ENCODE measurements at places on chromosomes 5 and 9.

DNA sequence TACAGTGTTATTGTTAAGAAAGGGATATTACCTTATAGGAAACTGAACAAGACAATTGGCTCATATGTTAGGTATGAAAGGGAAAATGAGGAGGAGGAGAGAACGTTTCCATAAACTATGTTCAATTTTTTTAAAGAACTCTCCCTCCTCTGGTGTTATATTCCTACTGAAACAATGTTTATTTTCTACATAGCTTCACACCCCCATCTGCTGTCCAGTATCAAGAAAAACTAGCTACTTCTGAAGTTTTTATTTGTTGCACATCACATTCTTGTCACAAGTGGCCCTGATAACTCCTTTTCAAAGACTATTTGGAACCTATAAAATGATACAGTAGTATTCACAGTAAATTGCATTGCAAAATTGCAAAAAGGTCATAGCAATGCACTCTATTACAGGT, 223.4 kb upstream of the FAM174A start:
- DNase-seq: no peak

DNA sequence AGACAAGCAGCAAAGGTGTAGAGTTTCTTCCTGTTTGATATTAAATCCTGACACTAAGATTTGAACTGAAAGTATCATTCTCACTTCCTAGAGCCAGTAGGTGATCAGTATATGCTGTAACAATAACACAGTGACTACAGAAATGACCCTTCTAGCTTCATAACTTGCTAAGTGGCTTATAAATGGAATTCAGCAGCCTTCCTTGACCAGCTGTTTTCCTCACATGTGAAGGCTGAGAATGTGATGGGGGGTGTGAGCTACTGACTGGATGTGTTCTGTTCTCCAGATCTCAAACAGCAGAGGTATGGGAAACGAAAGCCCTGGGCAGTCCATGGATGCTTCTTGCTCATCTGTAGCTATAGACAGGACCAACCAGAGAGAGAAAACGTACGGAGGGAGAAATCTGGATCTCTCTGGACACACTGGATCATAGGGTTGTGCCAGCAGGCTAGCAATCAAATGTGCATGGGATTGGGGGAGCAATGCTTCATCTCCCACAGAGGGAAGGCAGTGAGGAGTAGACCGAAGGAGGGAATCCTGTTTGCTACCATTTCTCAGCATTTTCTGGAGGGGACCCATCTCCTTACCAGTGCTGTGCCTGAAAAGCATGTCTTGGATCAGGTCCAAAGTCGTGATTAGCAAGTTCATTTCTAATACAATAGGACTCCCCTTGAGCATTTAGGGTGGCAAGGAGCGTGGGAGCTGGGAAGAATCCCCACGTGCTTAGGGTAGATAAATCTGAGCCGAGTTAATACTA, 39.4 kb downstream of the TNFAIP8 start:
- no peak for DNase-seq

DNA sequence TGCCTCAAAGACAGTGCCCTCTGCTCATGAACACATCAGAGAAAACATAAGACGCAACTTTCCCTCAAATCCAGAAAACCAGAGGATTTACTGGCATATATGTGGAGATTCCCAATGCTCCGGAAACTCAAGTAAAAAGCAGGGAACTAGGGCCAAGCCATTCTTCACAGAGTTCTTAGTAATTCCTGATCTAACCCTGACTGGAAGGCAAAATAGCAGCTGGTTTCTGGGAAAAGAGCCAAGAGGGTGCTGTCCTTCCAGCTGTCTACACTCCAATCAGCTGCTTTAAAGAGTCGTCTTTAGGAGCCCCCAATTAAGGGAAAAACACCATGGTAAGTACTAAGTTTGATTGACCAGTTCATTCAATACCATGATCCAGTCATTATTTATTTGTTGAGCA, 49.6 kb downstream of the GNA14 start:
- DNase-seq: peak; percentile 85

GRCh38 chr5:149013796-149014195, 49.1 kb downstream of the SH3TC2 start:
- DNase-seq: no peak

GRCh38 chr5:167642779-167643517, 648.5 kb upstream of the WWC1 start:
- DNase-seq: no peak

- DNase-seq: no peak
Observed at GRCh38 chr5:115170929-115171510, 1.3 kb upstream of the TRIM36 start.

DNA sequence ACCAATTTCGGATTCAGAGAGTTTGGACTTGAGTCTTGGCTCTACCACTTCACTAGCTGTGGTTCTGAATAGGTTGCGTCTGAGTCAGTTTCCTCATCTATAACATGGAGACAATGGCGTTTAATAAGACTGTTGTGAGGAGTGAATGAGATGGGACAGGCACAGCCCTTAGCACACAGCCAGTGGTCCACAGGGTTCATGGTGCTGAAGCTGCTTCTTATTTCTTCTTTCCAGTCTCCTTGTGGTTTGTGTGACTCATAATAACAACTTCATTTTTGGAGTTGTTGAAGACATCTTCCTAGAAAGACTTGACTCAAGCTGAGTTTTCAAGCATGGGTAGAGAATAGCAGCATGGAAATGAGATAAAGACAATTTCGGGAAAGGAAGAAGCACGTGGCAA, 172.6 kb upstream of the PPP2R2B start:
- DNase-seq: no peak

- DNase-seq: no peak
Observed at GRCh38 chr5:18526792-18527405, 892.6 kb downstream of the TAF11L14 start.

GRCh38 chr5:5341531-5342292, 80.8 kb upstream of the ICE1 start:
- no peak for DNase-seq

DNA sequence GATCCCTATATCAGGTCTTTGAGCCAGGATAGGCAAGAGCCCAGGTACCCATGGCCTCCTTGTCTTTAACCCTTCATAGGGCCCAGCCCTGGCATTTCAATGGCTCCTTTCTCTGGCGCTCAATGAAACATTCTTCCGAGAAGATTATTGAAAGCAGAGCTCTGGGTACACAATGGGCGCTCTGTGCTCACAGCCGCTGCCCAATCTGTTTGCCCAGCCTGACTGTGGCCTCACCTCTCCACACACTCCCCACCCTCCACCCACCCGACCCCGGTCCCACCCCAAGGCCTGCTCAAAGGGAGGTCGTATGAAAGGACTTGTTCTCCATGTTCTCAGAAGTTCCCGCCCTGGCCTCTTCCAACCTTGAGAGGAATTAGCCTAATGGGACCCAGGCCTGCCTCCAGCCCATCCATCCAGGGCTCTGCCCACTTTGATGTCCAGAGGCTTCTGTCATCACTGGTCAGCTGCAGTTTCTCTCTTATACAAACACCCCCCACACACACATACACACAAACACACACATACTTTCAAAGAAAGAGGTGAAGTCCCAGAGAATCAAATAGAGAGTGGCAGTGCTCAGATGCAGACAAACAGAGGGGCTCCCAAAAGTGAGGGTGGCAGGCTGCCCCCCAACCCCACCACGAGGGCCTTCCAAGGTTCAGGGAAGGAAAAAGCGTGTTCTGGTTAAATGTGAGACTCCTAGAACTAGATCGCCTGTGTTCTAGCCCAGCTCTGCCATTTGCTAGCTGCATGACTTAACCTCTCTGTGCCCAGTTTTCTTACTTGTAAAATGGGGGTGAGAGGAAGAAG, 5.1 kb upstream of the ARSI start:
- peak; percentile 40 for DNase-seq

DNA sequence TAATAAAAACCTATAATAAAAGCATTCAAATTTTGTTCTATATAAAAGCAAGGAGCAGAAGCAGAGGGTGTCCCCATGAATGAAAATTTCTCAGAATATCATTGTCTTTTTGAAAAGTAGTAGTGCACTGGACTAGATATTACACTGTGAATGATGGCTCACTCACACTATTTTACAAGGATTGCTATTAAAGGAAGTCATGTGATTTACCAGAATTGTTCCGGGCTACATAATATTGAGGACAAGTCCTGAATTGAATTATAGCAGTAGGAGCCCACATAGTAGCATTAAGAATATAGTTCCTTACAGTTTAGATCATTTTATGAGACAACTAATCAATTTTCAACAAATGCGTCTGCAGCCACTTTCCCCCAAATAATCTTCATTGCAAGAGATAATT, 7.7 kb upstream of the TLE4 start:
- no peak for DNase-seq

DNA sequence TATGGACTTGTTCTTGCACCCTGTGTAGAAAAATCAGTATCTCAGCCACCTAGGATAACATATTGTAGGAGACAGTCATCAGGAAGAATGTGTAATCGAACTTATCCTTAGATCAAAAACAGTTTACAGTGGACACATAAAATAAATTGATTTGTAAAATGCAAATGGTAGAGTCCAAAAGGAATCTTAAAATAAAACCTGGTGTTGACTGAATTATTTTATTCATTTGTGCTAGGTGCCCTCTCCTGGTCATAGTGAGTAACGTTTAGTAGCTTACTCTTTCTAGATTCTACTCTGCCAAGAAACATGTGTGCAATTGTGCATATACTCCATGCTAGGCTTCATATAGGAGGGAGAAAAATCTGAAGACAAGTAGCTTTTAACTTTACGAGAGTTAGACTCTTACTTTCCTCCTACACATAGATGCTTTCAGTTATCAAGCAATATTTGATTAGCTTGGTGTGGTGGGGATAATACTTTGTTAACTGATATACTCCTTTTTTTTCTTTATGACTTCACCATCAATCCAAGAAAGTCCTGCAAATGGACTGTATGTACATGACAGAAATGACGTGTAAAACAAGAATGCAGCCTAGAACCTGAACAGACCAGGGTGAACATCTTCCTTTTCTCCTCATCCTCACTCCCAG, 23.7 kb upstream of the LOX start:
- no peak for DNase-seq

- DNase-seq: no peak
Observed at GRCh38 chr5:151863566-151863965, 61.1 kb downstream of the GLRA1 start.

- peak; percentile 46 for DNase-seq
Observed at GRCh38 chr5:17359451-17360011, 138.5 kb upstream of the TAF11L2 start.

GRCh38 chr9:127923771-127924170, 6.8 kb downstream of the PIP5KL1 start:
- DNase-seq: no peak

DNA sequence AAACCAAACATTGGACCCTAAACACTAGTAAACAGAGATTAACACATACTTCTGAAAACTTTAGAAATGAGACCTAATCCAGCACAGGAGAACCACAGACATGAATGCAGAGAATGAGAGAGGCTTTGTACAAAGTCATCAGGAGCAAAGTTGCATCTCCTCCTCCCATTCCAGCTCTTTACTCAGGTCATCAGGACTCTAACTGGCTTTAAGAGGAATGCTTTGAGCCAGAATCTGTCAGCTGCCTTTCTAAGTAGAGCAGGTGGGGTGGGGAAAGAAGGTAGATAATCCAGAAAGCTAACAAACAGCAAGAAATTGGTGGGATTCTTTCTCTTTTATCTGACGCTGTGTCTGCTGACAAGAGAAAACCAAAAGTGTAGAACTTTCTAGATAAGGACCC, 582.7 kb upstream of the DMAC1 start:
- no peak for DNase-seq

DNA sequence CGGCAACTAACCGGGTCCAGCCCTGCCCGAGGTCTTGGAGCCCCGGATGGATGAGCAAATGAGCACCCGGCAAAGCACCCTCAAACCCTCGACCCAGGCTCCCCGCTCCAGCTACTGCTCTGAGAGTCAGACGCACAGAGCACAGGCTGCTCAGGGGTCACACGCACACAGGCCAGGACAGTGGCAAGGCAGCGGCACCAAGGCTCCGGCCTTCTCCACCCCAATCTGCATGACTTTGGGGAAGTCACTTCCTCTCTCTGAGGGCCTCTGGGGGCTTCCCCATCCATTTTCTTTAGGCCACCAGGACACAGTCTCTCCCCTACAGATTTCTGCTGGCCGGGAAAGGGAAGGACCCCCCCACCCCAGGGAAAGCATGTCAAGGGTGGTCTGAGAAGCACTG, 18.0 kb downstream of the LHX2 start:
- DNase-seq: no peak

GRCh38 chr9:23538067-23538402, 288.0 kb downstream of the ELAVL2 start:
- no peak for DNase-seq

DNA sequence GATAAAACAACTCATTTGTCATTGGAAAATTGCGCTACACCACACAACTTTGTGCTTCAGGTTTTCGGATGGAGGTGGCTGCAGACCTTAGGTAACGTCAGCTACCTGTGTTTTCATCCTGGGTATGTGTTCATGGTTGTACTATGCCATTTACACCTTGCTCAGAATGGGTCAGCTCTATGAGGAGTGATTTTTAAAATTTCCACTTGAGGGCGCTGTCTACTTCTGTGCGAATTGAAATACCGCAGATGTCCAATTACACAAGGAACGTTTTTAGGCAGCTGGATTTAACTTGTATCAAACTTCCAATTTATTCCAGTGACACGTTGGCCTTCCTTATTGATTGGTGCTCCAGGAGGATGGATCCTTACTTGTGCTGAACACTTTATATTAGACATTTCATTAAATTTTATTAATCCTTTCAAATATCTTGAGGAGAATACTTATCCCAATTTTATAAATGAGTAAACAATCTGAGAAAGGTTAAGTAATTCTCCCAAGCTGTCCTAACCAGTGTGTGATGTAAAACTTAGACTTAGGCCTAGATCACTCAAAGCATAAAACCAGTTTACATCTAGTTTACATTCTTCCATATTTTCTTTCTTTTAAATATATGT, 23.4 kb downstream of the DMRTA1 start:
- no peak for DNase-seq

- DNase-seq: no peak
Observed at GRCh38 chr9:120281665-120282064, 298.3 kb downstream of the CDK5RAP2 start.

GRCh38 chr9:78011049-78011448, 20.6 kb downstream of the GNAQ start:
- DNase-seq: no peak

DNA sequence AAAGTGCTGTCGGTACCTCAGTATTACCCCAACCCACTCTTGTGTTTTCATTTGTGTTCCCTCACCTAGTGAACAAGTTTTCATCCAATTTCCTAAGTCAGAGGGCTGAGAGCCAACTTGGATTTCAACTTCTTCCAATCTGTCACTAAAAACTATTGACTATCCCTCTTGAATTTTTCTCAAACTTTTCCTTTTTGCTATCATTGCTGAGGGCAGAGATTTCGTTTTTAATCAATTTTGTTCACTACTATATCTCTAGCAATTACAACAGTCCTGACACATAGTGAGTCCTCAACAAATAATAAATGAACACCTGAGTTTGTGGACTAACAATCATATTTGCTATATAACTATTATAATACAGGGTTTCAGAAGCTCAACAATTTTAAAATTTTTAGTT, 29.0 kb downstream of the MEIKIN start:
- DNase-seq: no peak

GRCh38 chr5:33322632-33323031, 118.1 kb upstream of the TARS1 start:
- DNase-seq: no peak
